ENCODE measurements at places on chromosomes 2 and 18. TPM values are rescaled to one million over a fixed set of nuclear protein-coding genes. Genes with fewer than 3 reads are reported as not detected.

KLHL41 gene
- total RNA-seq, result 0.28 TPM

RND3 gene
- total RNA-seq, result 331 TPM

TTN gene
- total RNA-seq, result 0.18 TPM

MTLN gene
- 6.9 TPM for total RNA-seq

ANKRD62 gene
- total RNA-seq, result not detected

Measured in IMR-90 (cell line).